Caki2 (cell line): ENCODE measurements at places on chromosomes 6 and 20.

DNA sequence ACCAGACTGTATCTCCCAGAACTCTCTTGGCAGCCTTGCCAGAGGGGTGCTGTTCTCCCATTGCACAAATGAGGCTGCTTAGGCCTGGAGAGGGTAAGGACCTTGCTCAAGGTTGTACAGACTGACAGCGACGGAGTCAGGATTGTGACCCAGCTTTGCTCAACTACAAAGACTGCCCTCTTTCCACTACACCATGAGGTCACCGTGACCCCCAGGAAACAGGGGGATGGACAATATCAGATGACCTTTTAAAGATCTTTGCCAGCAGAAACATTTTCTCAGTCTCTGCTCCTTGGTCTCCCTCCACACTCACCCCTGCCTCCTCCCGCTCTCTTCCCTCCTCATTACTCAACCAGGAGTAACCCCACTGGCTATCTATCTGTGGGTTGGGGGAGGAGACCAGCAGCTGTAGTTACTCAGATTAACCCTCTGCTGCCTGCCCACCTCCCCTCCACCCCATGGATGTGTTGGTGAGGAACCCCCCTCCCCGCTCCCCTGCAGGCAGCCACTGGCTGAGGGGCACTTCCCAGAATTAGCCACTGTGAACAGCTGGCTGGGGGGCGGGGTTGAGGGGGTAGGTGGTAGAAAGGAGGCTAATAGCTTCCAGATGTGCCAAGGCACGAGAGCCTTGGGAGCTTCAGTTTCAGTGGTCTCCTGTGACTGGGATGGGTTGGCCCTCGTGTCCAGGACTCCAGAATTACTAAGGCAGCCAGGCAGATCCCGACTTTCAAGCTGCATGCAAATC lies 26.9 kb upstream of the MRPS18A start:
- no peak for DNase-seq

DNA sequence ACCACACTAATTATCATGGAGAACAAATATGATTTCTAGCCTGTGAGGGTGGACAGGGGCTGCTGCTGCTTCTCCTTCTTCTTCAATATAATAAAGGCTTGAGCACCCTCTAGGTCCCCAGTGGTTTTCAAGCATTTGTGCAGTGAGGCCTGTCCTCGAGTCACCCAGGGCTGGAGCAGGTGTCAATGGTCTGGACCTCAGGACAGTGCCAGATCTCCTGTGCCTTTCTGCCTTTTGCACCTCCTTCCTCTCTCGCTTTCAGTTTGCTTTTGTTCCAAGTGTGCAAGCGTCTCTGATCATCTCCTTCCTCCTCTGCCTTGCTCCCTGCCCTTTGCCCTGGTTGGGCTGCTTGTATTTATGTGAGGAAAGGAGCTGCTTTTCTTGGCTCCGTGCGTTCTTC lies 152.2 kb upstream of the SYNDIG1 start:
- no peak for DNase-seq

DNA sequence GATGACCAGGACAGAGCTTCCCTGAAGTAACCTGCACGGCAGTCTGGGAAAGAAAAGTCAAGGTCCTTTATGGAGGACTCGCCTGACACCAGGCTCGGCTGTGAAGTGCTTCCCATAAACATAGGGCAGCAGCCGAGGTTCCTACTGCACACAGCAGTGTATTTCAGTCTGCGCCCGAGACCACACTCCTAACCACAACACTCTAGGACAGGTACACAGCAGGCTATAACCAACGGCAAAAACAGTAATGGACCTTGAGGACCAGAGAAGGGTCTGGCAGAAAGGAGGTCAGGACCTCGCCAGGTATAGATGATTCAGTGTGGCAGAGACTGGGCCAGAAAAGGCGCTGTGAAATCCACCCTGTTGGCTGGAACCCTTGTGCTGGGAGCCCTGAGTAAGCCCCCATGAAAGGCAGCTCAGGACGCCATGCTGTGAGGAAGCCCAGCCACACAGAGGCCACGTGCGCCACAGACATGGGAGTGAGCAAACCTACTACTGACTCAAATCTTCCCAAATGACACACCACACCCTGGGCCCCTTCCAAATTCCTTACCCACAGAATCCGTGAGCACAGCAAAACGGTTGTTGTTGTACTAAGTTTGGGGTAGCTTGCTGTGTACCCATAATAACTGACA lies 129.6 kb upstream of the CST7 start:
- no peak for DNase-seq

- DNase-seq, result no peak
These were observed 74.0 kb upstream of the MAP3K4 start for GRCh38 chr6:160917572-160917971.

DNA sequence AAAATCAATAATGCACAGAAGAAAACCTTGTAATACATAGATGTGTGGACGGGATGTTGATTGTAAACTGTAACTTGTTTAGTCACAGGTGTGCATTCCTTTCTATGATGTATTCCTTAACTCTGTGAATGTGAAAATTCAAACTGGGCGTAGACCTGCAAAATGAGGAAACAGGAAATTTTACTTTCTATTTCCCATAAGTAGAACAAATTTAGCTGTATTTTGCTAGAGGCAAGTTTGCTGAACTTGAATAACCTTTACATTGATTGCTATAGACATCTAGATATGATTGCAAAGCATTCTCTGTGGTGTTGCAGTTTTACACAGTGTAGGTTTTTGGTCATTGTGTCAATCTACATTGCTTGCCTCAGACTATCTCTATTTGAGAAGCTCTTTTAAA lies 368.4 kb upstream of the MAN1A1 start:
- no peak for DNase-seq

- DNase-seq, result no peak
These were observed 113.8 kb downstream of the AIG1 start for GRCh38 chr6:143174516-143174915.

- DNase-seq, result no peak
These were observed 8.1 kb upstream of the GINM1 start for GRCh38 chr6:149558029-149558428.

GRCh38 chr6:142679907-142680700 lies 264.9 kb downstream of the HIVEP2 start:
- no peak for DNase-seq

DNA sequence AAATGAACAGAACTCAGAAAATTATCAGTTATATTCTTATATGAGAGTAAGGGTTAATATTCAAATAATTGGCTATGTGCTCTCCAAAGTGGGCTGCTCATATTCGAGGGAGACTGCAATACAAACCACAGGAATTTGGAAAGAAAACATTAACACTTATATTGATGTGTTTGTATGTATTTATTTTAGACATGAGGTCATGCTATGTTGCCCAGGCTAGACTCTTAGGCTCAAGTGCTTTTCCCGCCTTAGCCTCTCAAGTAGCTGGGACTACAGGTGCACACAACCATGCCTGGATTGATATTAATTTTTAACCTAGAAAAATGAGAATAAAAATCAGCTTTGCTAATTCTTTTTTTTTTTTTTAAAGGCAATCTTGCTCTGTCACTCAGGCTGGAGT lies 35.0 kb downstream of the BTBD9 start:
- peak; percentile 37 for DNase-seq

DNA sequence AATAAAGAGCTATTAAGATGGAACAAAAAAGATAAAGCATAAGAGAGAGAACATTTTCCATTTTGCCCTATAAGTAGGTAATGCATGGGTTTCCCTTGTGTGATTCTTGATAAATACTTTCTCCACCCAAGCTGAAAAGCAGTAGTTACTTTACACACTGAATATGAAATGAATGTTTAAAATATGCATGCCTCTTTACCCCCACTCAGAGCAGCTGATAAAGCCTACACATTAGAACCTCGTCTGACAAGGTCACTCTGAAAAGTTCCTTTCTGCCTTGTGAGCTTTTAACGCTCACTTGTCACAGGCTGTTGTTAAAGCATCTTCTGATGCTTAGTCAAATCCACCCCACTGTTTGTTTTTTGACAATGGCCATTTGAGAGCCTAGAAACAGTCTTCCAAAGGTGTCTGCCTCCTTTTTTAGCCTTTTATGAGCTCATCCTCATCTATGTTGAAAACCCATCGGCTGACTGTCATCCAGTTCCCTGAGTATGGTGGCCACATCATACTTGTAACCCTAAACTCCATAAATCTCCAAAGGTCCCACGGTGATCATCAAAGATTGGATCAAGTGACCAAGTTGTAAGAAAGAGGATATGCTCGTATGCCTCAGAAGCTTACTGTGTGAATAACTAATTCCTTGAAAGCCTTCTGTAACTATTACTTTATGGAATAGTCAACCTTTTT lies 102.8 kb downstream of the ATXN1 start:
- no peak for DNase-seq

DNA sequence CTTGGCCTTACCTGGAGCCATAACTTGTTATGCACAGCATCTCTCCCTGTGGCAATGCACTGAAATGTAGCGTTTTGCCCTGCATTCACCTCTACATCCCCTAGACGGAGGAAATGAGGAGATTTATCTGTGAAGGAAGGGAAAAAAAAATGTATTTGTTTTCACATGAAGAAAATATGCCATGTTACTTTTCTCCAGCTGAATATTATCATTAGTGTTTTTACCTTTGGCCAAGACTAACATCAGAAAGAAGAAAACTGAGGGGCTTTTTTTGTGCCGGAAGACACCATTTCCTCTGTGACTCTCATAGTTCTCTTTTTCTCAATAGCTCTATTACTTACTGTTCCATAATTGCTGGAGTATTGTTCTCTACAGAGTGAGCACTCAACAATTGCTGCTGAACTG lies 280.4 kb downstream of the PTPRK start:
- DNase-seq, result no peak

GRCh38 chr6:35370124-35370741 lies 27.9 kb downstream of the PPARD start:
- peak; percentile 16 for DNase-seq

DNA sequence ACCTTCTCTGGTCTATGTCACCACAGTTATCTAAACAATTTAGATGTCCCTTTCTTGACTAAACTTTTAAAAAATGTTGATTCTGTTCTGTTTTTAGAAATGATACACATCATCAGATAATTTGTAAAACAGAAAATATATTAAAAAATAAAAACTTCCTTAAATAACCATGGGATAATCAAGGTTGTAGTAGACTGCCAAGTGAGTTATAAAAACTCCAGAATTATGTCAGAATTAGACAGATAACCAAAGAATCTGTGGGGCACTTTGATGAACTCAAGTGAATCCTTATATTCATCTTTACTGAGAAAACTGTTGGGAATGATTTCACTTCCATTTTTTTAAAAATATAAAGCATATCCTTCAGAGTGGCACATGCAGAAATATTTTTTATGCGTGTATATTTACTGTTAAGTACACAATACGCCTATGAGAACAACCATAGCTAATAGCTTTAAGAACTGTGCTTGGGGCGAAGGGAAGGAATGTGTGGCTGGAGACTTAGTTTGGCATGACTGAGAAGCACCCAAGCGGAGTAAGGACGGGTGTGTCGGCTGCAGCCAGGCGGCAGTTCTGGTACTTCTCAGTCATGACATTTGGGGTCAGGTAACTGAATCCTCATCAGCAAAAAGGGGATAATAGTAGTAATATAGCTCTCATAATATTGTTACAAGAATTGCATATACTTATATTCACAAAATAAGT lies 604.7 kb upstream of the CITED2 start:
- peak; percentile 91 for DNase-seq

- DNase-seq, result peak; percentile 21
These were observed 43.4 kb upstream of the RNF144B start for GRCh38 chr6:18343741-18344140.

GRCh38 chr6:147421903-147422302 lies 86.6 kb upstream of the SAMD5 start:
- no peak for DNase-seq

DNA sequence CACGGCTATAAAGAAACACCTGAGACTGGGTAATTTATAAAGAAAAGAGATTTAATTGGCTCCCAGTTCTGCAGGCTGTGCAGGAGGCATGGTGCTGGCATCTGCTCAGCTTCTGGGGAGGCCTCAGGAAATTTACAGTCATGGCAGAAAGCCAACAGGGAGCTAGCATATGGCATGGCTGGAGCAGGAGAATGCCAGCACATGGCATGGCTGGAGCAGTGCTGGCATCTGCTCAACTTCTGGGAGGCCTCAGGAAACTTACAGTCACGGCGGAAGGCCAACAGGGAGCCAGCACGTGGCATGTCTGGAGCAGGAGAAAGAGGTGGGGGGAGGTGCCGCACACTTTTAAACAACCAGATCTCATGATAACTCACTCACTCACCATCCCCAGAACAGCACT lies 32.5 kb upstream of the DACT2 start:
- no peak for DNase-seq

DNA sequence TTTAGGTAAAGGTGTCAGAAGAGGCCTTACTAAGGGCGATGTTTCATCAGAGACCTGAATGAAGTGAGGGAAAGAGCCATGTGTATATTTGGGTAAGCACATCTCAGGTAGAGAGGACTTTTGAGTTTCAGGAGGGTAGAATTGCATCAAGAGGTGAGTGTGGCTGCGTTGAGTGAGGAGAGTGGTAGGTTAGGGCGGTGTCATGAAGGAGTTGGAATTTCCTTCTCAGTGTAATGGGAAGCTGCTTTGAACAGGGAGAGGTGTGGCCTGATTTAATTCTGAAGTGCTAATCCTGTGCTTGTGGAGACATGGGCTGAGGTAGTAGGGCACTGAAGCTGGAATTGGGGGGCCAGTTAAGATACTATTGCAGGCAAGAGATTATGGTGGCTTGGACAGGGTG lies 53.9 kb downstream of the IGF2R start:
- DNase-seq, result no peak

GRCh38 chr6:36053878-36054277 lies 26.3 kb downstream of the MAPK14 start:
- no peak for DNase-seq

DNA sequence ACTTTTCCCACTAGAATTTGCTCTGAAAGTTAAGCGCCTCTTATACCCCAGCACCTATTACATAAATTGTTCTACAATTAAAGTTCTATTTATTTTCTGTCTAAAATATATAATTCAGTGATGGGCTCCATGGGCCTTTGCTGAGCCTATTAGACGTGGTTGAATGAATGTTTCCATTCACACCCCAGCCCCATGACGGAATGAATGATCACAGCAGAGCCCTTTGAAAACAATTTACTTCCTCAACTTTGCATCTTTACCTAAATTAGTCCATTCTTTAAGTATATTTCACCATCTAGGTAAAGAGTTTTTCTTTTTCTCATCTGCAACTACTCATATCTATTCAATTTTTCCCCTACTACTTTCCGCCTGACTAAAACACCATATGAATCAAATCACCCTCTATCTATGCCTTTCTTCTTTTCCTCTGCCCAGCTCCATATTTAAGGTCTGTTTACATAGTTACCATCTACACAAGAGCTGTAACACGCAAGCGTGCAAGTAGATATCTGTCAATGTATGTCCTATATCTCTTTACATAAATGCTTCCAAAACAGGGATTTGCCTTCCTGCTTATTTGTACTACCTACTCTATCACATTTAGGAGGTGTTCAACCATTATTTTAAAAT lies 69.7 kb downstream of the ECT2L start:
- no peak for DNase-seq
